ENCODE measurements at places on chromosomes 12 and 14.
A peak's percentile ranks its signal among the peaks of the same experiment; 100 is the strongest.

DNA sequence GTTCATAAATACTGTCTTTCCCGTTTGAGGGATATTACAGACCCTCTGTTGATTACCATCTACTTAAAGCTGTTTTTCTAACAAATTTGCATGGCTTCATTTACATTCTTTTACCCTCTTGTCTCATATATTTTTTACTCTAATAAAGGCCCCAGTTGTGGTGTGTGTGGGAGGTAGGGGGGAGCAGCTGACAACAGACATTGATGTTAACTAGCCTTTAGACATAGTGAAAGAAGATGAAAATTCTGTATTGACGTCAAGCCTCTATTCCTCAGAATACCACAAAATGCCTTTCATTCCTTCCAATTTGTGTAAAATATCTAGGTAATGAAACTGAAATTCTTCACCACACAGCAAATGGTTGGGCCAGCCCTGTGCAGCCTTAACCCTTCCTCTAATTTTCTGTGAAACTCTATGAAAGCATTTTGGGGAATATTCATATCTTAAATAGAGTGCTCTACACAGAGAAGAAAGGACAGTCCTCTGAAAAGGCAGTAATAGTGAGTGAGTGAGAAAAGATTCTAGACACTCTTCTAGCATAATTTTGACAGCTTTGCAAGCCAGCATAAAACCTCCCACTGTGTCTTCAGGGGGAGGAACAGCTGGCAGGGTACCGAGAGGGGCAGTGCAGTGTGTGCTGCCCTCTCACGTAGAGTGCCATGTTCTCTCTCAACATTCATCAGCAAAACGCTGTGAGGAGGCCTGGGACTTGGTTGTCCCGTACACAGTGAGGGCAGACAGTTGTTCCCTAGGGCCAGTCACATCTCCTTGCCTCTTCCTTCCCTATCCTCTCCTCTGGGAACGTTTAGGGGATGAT, 20.1 kb upstream of the CERS5 start:
- H3K27ac ChIP-seq = peak overlapping the region; percentile 91
- DNase-seq = no peak
- H3K4me1 ChIP-seq = no peaks in the 10 kb centered on the region
- no peak overlapping the region for H3K4me3 ChIP-seq

- H3K27ac ChIP-seq = peak overlapping the region; percentile 77
- no peaks in the 10 kb centered on the region for H3K27me3 ChIP-seq
- no peaks in the 10 kb centered on the region for H3K4me1 ChIP-seq
- H3K4me3 ChIP-seq = no peak overlapping the region
Observed at GRCh38 chr14:100059438-100059781, 5.8 kb upstream of the EVL start.

DNA sequence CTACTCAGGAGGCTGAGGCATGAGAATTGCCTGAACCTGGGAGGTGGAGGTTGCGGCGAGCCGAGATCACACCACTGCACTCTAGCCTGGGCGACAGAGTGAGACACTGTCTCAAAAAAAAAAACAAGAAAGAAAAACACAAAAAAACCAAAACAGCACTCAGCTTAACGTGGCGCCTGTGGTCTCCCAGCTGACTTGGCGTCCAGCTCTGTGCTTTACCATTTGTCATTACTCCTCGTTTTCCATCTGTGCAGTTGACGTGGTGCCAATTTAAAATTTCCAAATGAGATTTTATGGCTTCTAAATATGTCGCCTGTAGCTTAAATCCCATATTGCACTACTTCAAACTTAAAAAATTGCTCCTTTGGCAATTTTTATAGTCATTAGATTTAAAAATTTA, 2.0 kb downstream of the MGP start:
- H3K27me3 ChIP-seq = no peaks in the 10 kb centered on the region
- DNase-seq = no peak
- H3K27ac ChIP-seq = peak overlapping the region; percentile 88
- peaks cover 7% of the 10 kb centered on the region for H3K4me1 ChIP-seq

GRCh38 chr14:58171090-58171489, 19.1 kb upstream of the ARMH4 start:
- H3K27ac ChIP-seq = no peak overlapping the region
- H3K4me3 ChIP-seq = no peak overlapping the region
- no peaks in the 10 kb centered on the region for H3K36me3 ChIP-seq
- peak; percentile 77 for DNase-seq

GRCh38 chr14:94052199-94052598, 26.1 kb downstream of the OTUB2 start:
- H3K27ac ChIP-seq = no peak overlapping the region
- no peaks in the 10 kb centered on the region for H3K27me3 ChIP-seq
- H3K4me3 ChIP-seq = no peak overlapping the region
- H3K4me1 ChIP-seq = no peaks in the 10 kb centered on the region

GRCh38 chr12:110597885-110598284, 14.8 kb upstream of the PPTC7 start:
- H3K27ac ChIP-seq = no peak overlapping the region
- H3K36me3 ChIP-seq = no peaks in the 10 kb centered on the region
- no peak for DNase-seq
- no peak overlapping the region for H3K4me3 ChIP-seq
- H3K27me3 ChIP-seq = no peaks in the 10 kb centered on the region

- H3K4me3 ChIP-seq = no peak overlapping the region
- DNase-seq = no peak
- no peaks in the 10 kb centered on the region for H3K4me1 ChIP-seq
- no peak overlapping the region for H3K27ac ChIP-seq
- no peaks in the 10 kb centered on the region for H3K36me3 ChIP-seq
Observed at GRCh38 chr12:51322452-51322851, 1.5 kb downstream of the BIN2 start.

DNA sequence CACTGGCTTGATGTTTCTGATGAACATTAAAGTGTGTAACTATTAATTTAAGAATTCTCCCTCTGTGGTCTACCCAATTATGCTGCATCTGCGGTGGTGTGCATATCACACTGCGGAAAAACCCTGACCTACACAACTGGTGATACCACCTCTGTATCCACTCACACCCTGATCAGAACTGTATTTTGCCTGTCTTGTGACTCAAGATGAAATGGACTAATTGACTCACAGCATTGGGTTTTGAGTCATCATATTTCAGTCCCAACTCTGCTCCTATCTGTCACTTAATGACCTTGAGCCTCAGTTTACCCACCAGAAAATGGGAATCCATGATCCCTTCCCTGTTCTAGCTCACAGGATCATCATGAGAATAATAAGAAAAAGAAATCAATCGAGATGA, 65.6 kb downstream of the NUAK1 start:
- H3K36me3 ChIP-seq = no peaks in the 10 kb centered on the region
- H3K27ac ChIP-seq = no peak overlapping the region
- no peaks in the 10 kb centered on the region for H3K27me3 ChIP-seq
- H3K4me3 ChIP-seq = no peak overlapping the region
- H3K4me1 ChIP-seq = no peaks in the 10 kb centered on the region
- DNase-seq = no peak

DNA sequence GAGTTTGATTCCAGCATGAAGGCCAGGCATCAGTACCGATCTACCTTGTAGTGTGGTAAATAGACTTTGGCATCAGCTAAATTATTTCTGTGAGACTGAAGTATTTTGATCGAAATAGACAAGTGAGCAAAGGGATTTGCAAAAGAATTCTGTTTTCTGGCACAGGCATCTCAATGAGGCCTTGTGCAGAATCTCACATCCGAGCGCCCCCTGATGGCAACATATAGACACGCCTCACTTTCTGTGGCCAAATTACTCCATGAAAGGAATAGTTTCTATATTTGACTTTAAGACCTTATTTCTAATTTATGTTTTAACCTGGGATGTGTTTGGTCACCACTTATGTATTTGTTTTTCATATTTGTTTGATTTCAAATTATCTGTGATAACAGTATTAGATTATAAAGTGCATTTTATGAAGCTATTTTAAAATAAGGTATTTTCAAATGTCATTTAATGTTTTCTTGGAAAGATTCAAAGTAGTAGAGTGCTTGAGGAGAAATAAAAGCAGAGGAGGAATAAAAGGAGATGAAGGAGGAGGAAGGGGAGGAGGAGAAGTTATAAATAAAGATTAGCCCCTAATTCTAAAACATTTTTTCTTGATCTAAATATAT, 731.9 kb downstream of the NRXN3 start:
- no peaks in the 10 kb centered on the region for H3K36me3 ChIP-seq
- no peak for DNase-seq
- no peaks in the 10 kb centered on the region for H3K27me3 ChIP-seq
- no peak overlapping the region for H3K27ac ChIP-seq
- no peaks in the 10 kb centered on the region for H3K4me1 ChIP-seq

- no peaks in the 10 kb centered on the region for H3K27me3 ChIP-seq
- no peak overlapping the region for H3K4me3 ChIP-seq
- H3K36me3 ChIP-seq = no peaks in the 10 kb centered on the region
- no peaks in the 10 kb centered on the region for H3K4me1 ChIP-seq
Observed at GRCh38 chr14:37870170-37870569, 274.7 kb downstream of the TTC6 start.

DNA sequence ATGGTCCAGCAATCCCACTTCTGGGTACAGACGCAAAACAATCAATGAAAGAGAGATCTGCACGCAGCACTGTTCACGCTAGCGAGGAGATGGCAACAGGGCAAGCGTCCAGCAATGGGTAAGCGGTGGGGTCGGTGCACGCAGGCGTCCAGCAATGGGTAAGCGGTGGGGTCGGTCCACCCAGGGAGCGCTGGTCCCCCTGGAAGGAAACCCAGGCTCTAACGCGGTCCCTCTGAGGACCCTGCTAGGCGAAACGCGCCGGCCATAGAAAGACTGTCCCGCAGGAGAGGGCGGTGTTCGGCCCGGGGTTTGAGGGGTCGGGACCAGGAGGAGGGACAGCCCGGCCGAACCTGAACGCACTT, 618 bp upstream of the PGAM5 start:
- peak overlapping the region; percentile 91 for H3K4me3 ChIP-seq
- no peaks in the 10 kb centered on the region for H3K36me3 ChIP-seq
- H3K27me3 ChIP-seq = no peaks in the 10 kb centered on the region
- peak overlapping the region; percentile 71 for H3K27ac ChIP-seq
- no peak for DNase-seq
- peaks cover 13% of the 10 kb centered on the region for H3K4me1 ChIP-seq

DNA sequence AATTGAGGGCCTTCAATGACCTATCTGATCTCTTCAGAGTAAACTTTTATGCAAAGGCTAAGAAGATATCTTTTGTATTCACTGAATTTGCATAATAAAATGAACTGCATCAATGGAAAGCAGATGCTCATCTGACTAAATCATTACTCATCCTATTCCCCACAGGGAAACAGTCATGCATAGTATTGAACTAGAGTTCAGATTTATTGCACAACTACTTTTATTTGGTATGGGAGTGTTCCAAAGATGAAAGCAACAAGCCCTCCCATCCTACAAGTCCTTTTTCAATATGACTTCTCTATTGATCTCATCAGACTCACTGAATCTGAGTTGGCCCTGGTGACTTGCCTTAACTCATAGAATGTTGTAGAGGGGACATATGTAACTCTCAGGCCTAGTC, 159.8 kb downstream of the KITLG start:
- H3K36me3 ChIP-seq = no peaks in the 10 kb centered on the region
- no peak overlapping the region for H3K4me3 ChIP-seq
- no peaks in the 10 kb centered on the region for H3K27me3 ChIP-seq
- peak overlapping the region; percentile 59 for H3K27ac ChIP-seq
- no peak for DNase-seq

- no peak for DNase-seq
- H3K4me1 ChIP-seq = no peaks in the 10 kb centered on the region
- H3K4me3 ChIP-seq = no peak overlapping the region
- no peaks in the 10 kb centered on the region for H3K36me3 ChIP-seq
- H3K27me3 ChIP-seq = no peaks in the 10 kb centered on the region
Observed at GRCh38 chr14:59688224-59689170, 111.9 kb upstream of the CCDC175 start.

- H3K4me3 ChIP-seq = no peak overlapping the region
- no peak for DNase-seq
- H3K4me1 ChIP-seq = no peaks in the 10 kb centered on the region
- H3K27ac ChIP-seq = no peak overlapping the region
Observed at GRCh38 chr14:76426161-76426696, 50.3 kb downstream of the ESRRB start.

DNA sequence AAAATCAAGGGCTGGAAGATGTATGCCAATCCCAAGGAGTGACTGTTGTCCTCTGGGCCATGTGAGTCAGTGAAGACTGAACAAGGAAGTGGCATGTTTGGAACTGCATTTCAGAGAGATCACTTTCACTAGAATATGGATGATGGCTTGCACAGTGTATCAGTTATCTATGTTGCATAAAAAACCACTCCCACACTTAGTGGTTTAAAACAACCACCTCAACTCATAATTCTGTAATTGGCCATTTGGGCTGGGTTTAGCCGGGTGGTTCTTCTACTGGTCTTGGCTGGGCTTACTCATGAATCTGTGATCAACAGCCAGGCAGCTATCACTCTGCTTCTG, 15.4 kb downstream of the BDKRB1 start:
- no peak overlapping the region for H3K27ac ChIP-seq
- no peaks in the 10 kb centered on the region for H3K36me3 ChIP-seq
- no peak overlapping the region for H3K4me3 ChIP-seq
- H3K27me3 ChIP-seq = no peaks in the 10 kb centered on the region

GRCh38 chr12:131260954-131261353, 307.2 kb downstream of the ADGRD1 start:
- DNase-seq = no peak
- H3K4me3 ChIP-seq = no peak overlapping the region
- H3K36me3 ChIP-seq = no peaks in the 10 kb centered on the region
- H3K27me3 ChIP-seq = no peaks in the 10 kb centered on the region

DNA sequence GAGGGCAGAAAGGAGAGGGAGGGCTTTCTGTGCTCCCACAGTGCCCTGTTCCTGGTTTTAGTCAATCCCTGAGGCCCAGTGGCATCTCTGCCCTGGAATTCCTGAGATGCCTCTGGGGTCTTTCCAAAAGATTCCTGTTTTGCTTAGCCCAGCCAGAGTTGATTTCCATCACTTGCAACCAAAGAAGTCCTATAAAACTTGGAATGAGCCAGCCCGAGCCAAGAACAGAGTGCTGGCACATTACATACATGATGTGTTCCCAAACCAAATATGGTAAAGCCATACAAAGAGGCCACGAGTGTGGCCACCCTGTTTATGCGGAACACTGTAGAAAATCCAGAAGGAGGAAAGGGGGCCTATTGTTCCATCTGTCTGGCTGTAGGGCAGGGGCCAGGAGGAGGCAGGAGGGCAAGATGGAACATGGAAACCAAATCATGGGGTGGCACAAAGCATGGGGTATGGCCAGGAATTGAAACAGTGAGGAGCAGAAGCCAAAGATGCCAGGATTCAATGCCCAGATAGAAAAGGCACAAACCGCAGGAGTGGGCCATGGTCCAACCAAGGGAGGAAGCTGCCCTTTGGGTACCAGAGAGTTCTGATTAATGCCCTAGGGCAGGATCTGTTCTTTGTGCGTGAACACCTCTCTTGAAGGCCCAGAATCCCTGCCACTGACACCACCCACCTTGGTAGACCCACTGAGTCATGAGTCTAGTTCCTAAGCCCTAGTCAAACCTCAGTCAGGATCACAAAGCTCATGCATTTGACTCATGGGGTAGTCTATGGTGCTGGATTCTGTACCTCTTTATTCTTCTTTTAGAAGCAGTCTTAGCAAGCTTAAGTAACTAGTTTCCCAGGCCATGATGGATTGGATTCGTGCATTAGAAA, 75.2 kb downstream of the LRRC74A start:
- no peak for DNase-seq
- no peaks in the 10 kb centered on the region for H3K36me3 ChIP-seq
- no peaks in the 10 kb centered on the region for H3K27me3 ChIP-seq
- H3K4me3 ChIP-seq = no peak overlapping the region
- H3K4me1 ChIP-seq = peaks cover 10% of the 10 kb centered on the region

Data from breast epithelium (tissue), 4 donors.